ENCODE measurements at places on chromosomes 3 and 15. TPM values are rescaled to one million over a fixed set of nuclear protein-coding genes. Genes with fewer than 3 reads are reported as not detected.

The ESYT3 gene
- total RNA-seq = not detected

The RETNLB gene
- not detected for total RNA-seq

The CLDN16 gene
- not detected for total RNA-seq

The C2CD4A gene
- not detected for total RNA-seq

The LRRK1 gene
- 105 TPM for total RNA-seq

The GOLGA6L9 gene
- total RNA-seq = 1.5 TPM

The RTP4 gene
- not detected for total RNA-seq

The COL6A5 gene
- not detected for total RNA-seq

GRCh38 chr3:179079537-179079936 lies 7.9 kb upstream of the ZMAT3 start:
- H3K27me3 ChIP-seq = no peaks in the 10 kb centered on the region
- no peaks in the 10 kb centered on the region for H3K36me3 ChIP-seq
- H3K4me1 ChIP-seq = no peaks in the 10 kb centered on the region
- no peak overlapping the region for H3K4me3 ChIP-seq
- H3K27ac ChIP-seq = no peak overlapping the region

GRCh38 chr3:187242900-187243299 lies 45.6 kb downstream of the RTP1 start:
- no peaks in the 10 kb centered on the region for H3K36me3 ChIP-seq
- H3K27me3 ChIP-seq = no peaks in the 10 kb centered on the region
- no peak overlapping the region for H3K4me3 ChIP-seq
- no peaks in the 10 kb centered on the region for H3K4me1 ChIP-seq

- H3K27me3 ChIP-seq = no peaks in the 10 kb centered on the region
- no peak overlapping the region for H3K27ac ChIP-seq
- DNase-seq = no peak
- H3K4me1 ChIP-seq = no peaks in the 10 kb centered on the region
- no peak overlapping the region for H3K4me3 ChIP-seq
These were observed 74.2 kb upstream of the IL12A start for GRCh38 chr3:159914426-159914825.

- peaks cover 8% of the 10 kb centered on the region for H3K4me1 ChIP-seq
- no peak overlapping the region for H3K4me3 ChIP-seq
- no peaks in the 10 kb centered on the region for H3K27me3 ChIP-seq
These were observed 207.0 kb downstream of the FOXP1 start for GRCh38 chr3:71376503-71376902.

DNA sequence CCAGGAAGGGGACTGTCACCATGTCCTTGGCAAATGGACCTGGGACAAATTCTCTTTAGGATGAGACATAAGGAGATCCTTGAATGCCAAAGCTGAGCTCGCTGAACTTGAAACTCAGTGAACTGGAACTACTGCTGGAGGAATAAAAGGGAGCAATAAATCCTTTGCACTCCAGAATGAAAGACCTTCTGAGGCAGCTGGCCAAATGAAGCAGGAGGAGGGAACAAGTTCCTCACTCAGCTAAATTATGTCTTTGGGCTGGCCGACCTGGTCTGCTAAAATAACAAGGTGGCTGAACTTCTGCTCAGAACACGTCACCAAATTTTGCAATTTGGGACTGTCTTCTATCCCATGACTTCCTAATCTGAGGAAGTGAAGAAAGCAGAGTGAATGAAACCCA lies 314.7 kb downstream of the LPP start:
- no peaks in the 10 kb centered on the region for H3K27me3 ChIP-seq
- no peak overlapping the region for H3K4me3 ChIP-seq
- H3K27ac ChIP-seq = no peak overlapping the region
- H3K36me3 ChIP-seq = no peaks in the 10 kb centered on the region
- DNase-seq = peak; percentile 67

GRCh38 chr15:20344601-20345400 lies 196.8 kb downstream of the GOLGA6L6 start:
- no peak overlapping the region for H3K27ac ChIP-seq
- no peaks in the 10 kb centered on the region for H3K27me3 ChIP-seq
- no peak overlapping the region for H3K4me3 ChIP-seq
- H3K4me1 ChIP-seq = no peaks in the 10 kb centered on the region
- DNase-seq = no peak

- H3K36me3 ChIP-seq = no peaks in the 10 kb centered on the region
- no peak overlapping the region for H3K4me3 ChIP-seq
- H3K4me1 ChIP-seq = no peaks in the 10 kb centered on the region
- DNase-seq = no peak
- no peak overlapping the region for H3K27ac ChIP-seq
- no peaks in the 10 kb centered on the region for H3K27me3 ChIP-seq
These were observed 26.9 kb upstream of the ZBBX start for GRCh38 chr3:167406876-167407492.

- H3K4me3 ChIP-seq = no peak overlapping the region
- H3K27ac ChIP-seq = no peak overlapping the region
- H3K27me3 ChIP-seq = no peaks in the 10 kb centered on the region
These were observed 23.8 kb downstream of the NTRK3 start for GRCh38 chr15:88232771-88233201.

DNA sequence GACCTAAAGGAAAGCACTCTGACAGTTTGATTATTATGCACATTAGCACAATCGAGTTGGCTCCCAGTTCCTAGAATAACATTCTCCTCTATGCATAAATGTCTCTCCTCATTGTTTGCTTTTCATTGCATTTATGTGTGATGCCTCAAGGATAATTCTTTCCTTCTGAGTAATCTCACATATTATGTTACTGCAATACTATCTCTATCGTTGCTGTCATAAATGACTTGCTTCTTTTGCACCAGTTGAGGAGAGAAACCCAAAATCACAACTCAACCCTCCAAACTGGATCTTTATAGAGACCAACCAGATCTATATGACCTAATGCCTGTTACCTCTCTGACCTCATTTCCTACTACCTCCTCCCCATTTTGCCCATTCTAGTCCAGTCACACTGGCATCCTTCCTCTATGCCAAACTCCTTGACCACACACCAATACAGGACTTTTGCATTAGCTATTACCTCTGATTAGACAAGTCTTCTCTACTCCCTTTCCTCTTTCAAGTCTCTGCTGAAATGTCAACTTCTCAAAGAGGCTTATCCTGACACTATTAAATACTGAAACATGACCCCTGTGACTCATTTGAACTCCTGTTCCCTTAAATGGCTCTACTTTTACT lies 1026.0 kb downstream of the TUSC7 start:
- H3K4me1 ChIP-seq = no peaks in the 10 kb centered on the region
- no peak for DNase-seq
- no peaks in the 10 kb centered on the region for H3K36me3 ChIP-seq
- H3K27ac ChIP-seq = no peak overlapping the region
- H3K4me3 ChIP-seq = no peak overlapping the region
- H3K27me3 ChIP-seq = no peaks in the 10 kb centered on the region

DNA sequence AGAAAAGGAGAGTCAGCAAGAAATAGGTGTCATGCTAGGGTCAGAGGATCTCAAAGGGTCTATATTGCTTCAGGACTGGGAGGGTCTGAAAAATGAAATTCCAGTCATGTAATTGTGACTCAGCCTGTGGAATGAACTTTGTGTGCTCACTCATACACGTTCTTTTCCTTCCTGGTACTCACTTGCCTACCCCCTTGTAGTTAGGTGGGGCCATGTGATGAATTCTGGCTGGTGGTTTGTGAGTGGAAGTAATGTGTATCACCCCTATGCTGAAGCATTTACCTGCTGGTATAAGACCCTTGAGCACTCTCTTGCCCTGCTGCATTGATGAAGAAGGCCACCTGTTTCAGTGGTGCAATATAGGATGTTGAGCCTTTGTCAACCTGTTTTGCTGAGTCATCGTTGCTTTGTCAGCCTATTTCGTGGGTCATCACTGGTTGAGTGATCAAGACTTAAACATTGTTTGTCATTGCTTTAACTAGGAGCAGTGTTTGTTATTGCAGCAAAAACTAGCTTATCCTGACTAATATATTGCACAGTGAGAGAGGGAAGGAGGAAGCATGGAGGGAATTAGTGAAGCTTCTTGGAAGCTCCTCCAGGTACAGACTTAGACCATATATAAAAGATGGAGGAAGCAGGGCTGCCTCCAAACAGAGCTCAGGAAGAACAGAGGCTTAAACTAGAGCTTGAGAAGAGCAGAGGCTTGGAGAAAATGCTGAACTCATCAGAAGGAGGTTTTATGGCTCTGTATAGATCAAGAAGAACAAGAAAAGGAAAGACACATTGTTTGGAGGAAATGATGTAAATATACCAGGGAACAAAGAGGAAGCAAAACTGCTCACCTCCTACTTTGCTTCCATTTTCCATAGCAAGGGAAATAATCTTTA lies 28.9 kb downstream of the TLNRD1 start:
- no peak for DNase-seq
- H3K4me3 ChIP-seq = no peak overlapping the region
- H3K4me1 ChIP-seq = no peaks in the 10 kb centered on the region
- H3K27me3 ChIP-seq = no peaks in the 10 kb centered on the region
- no peak overlapping the region for H3K27ac ChIP-seq
- no peaks in the 10 kb centered on the region for H3K36me3 ChIP-seq

GRCh38 chr15:35479423-35479822 lies 66.5 kb downstream of the DPH6 start:
- H3K27me3 ChIP-seq = no peaks in the 10 kb centered on the region
- H3K27ac ChIP-seq = no peak overlapping the region
- no peak for DNase-seq
- peaks cover 3% of the 10 kb centered on the region for H3K4me1 ChIP-seq

- no peak overlapping the region for H3K27ac ChIP-seq
- no peaks in the 10 kb centered on the region for H3K36me3 ChIP-seq
- H3K4me1 ChIP-seq = no peaks in the 10 kb centered on the region
- no peak overlapping the region for H3K4me3 ChIP-seq
These were observed 210.4 kb downstream of the NECTIN3 start for GRCh38 chr3:111282024-111282423.

DNA sequence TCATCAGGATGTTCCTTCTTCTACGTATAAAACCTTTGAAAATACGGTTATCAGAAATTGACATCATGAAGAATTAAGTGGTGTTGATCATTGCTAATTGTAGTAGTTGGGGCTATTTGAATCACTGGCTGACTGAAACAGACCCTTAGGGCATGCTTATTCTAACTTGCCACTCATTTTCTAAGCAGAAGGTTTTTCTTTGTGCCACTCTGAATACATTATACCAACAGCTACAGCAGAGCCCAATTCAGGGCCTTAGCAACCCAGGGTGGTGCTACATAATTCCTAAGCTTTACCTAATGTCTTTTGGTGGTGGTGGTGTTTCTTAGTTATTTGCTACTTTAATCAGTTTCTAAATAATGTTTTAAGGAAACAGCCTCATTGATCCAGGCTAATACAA lies 524.2 kb downstream of the NLGN1 start:
- H3K27ac ChIP-seq = no peak overlapping the region
- no peak overlapping the region for H3K4me3 ChIP-seq
- no peaks in the 10 kb centered on the region for H3K4me1 ChIP-seq
- H3K27me3 ChIP-seq = no peaks in the 10 kb centered on the region

DNA sequence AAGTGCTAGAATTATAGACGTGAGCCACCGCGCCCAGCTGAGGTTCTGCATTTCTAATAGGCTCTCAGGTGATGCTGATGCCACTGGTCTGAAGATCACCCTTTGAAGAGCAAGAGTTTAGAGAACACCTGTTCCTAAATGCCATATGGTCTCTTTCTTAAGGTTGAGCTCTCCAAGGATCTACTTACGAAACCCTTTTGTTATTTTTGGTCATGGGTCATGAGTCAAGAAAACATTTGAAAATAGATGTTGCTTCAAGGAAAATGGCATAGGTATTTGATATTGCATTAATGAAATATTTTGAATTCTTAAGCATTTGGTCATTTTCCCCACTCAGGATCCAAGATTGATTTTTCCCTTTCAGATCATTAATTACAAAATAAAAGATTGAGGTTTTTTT lies 74.7 kb upstream of the SOX2 start:
- H3K4me1 ChIP-seq = no peaks in the 10 kb centered on the region
- no peaks in the 10 kb centered on the region for H3K36me3 ChIP-seq
- no peak overlapping the region for H3K4me3 ChIP-seq
- H3K27me3 ChIP-seq = no peaks in the 10 kb centered on the region
- no peak overlapping the region for H3K27ac ChIP-seq

DNA sequence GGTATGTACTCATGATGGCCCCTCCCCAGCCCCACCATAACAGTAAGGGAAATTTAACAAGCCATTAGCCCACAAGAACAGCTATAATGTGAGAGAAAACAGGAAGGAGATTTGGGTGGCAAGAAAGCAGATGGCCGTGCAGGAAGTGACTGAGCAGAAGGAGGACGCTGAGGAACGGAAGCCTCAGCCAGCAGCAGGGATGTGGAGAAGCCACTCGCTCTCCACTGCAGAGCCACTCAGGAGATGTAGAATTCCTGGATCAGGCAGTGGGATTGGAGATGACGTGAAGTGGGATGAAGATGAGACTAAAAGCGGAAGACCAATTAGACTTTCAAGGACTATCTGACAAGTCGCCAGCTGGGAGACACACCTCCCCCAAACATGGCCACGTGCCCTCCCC lies 31.2 kb downstream of the PRR23E start:
- H3K27ac ChIP-seq = no peak overlapping the region
- H3K4me3 ChIP-seq = no peak overlapping the region
- H3K27me3 ChIP-seq = no peaks in the 10 kb centered on the region
- DNase-seq = no peak

DNA sequence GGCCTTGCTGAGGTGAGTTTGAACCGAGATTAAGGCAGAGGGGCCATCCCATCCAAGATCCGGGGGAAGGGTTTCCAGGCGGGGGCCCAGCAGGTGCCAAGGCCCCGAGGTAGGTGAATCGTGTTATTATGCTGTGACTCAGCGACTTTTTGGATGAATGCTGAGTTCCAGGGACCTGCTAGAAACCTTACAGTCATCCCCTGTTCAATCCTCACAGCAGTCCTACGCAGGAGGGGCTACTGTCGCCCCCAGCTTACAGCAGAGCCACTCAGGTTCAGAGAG lies 40.9 kb downstream of the DNAJB8 start:
- no peaks in the 10 kb centered on the region for H3K4me1 ChIP-seq
- no peaks in the 10 kb centered on the region for H3K27me3 ChIP-seq
- H3K4me3 ChIP-seq = no peak overlapping the region
- DNase-seq = no peak
- no peaks in the 10 kb centered on the region for H3K36me3 ChIP-seq

GRCh38 chr3:130759692-130760338 lies 13.2 kb upstream of the PIK3R4 start:
- H3K36me3 ChIP-seq = no peaks in the 10 kb centered on the region
- no peaks in the 10 kb centered on the region for H3K4me1 ChIP-seq
- H3K27ac ChIP-seq = no peak overlapping the region
- DNase-seq = peak; percentile 72
- H3K4me3 ChIP-seq = no peak overlapping the region

GRCh38 chr3:178195824-178196223 lies 340.4 kb upstream of the KCNMB2 start:
- no peak overlapping the region for H3K4me3 ChIP-seq
- no peaks in the 10 kb centered on the region for H3K36me3 ChIP-seq
- H3K4me1 ChIP-seq = peaks cover 5% of the 10 kb centered on the region

GRCh38 chr3:77464111-77464688 lies 424.3 kb downstream of the ROBO2 start:
- H3K27ac ChIP-seq = peak overlapping the region; percentile 62
- no peaks in the 10 kb centered on the region for H3K27me3 ChIP-seq
- no peak for DNase-seq
- no peaks in the 10 kb centered on the region for H3K36me3 ChIP-seq

- H3K4me1 ChIP-seq = no peaks in the 10 kb centered on the region
- H3K27me3 ChIP-seq = no peaks in the 10 kb centered on the region
- H3K36me3 ChIP-seq = no peaks in the 10 kb centered on the region
- H3K4me3 ChIP-seq = no peak overlapping the region
- DNase-seq = no peak
These were observed 59.7 kb upstream of the SLCO3A1 start for GRCh38 chr15:91793771-91794170.

- H3K4me1 ChIP-seq = no peaks in the 10 kb centered on the region
- no peak overlapping the region for H3K27ac ChIP-seq
- no peak overlapping the region for H3K4me3 ChIP-seq
- H3K27me3 ChIP-seq = no peaks in the 10 kb centered on the region
- DNase-seq = no peak
These were observed 28.0 kb downstream of the SV2B start for GRCh38 chr15:91128016-91128415.
